ENCODE measurements at places on chromosomes 5 and 9. TPM values are rescaled to one million over a fixed set of nuclear protein-coding genes. Genes with fewer than 3 reads are reported as not detected.

DNA sequence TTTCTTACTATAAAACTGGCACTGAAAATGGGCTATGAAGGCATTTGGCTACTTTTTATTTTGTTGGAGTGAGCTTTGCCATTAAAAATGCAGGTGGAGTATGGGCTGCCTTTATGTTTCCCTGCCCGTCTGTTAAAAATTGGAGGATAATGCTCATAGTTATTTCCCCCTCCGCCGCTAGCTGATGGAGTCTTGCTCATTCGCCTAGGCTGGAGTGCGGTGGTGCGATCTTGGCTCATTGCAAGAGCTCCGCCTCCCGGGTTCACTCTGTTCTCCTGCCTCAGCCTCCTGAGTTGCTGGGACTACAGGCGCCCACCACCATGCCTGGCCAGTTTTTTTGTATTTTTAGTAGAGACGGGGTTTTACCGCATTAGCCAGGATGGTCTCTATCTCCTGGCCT, 8.6 kb downstream of the G3BP1 start:
- DNase-seq: peak; percentile 28

- DNase-seq: peak; percentile 25
These were observed 88.9 kb downstream of the PCSK5 start for GRCh38 chr9:75979362-75979761.

- DNase-seq: no peak
These were observed 115.1 kb upstream of the MVB12B start for GRCh38 chr9:126211441-126212074.

- no peak for DNase-seq
These were observed 4.7 kb downstream of the PLIN2 start for GRCh38 chr9:19122490-19123042.

- no peak for DNase-seq
These were observed 64.5 kb downstream of the C9orf152 start for GRCh38 chr9:110143485-110143884.

DNA sequence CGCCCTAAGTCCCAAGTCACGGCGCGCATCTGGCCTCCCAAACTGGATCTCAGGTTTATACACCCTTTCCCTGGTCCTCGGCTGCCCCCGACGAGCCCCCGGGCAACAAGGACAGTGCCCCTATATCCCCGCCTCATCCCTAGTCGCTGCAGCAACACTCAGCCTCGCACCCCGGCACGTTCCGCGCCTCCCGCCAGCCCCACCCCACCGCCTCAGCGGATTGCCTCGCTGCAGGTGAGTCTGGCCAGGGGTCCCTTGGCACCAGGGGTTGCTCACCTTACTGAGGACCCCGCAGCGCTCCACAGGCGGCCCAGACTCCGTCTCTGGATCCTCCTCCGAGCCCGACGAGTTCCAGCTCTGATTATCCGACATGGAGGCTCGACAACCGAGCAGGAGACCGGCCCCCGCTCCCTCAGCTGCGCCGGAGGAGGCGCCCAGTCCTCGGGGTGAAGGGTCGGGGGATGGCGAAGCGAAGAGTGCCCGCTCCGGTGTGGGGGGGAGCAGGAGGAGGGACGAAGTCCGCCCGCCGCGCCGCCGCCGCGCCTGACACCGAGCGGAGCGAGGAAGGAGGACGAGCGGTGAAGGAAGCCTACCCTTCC, 494 bp downstream of the CERT1 start:
- peak; percentile 56 for DNase-seq

- no peak for DNase-seq
These were observed 189.1 kb downstream of the ADGRV1 start for GRCh38 chr5:90747693-90748092.

DNA sequence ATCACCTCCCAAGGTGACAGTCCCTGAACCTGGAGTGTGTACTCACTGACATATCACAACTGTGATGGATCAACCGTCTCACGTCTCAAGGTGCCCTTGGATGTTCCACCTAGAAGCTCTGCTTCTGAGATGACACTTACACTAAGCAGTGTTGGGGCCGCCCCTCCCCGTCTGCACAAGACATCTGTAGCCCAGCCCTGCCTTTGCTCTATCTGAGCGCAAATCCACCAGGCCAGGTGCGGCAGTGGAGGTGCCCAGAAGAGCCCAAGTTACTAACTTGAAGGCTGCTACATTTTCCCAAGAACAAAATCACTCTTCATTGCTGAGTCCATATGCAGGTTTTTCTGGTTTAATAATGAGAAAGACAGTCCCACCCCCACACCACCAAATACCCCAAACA, 148.3 kb downstream of the FSTL4 start:
- DNase-seq: no peak

DNA sequence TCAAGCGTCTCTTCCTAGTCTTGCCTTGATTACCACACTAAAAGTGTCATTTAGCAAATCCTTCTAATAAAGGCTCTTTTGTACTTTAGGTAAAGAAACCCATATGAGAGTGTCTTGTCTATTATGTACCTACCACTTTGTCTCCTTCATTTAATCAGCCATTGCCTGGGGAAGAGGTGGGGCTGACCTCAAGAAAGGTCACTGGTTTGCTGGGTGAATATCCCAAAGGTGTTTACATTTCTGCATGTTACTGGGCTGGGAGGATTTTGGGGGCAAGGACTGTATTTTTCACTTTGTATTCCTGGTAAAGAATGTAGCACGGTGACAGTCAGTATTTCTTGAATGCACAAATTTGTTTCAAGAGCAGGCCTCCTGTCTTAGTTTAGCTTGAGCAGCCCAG, 11.9 kb upstream of the RPS23 start:
- no peak for DNase-seq

DNA sequence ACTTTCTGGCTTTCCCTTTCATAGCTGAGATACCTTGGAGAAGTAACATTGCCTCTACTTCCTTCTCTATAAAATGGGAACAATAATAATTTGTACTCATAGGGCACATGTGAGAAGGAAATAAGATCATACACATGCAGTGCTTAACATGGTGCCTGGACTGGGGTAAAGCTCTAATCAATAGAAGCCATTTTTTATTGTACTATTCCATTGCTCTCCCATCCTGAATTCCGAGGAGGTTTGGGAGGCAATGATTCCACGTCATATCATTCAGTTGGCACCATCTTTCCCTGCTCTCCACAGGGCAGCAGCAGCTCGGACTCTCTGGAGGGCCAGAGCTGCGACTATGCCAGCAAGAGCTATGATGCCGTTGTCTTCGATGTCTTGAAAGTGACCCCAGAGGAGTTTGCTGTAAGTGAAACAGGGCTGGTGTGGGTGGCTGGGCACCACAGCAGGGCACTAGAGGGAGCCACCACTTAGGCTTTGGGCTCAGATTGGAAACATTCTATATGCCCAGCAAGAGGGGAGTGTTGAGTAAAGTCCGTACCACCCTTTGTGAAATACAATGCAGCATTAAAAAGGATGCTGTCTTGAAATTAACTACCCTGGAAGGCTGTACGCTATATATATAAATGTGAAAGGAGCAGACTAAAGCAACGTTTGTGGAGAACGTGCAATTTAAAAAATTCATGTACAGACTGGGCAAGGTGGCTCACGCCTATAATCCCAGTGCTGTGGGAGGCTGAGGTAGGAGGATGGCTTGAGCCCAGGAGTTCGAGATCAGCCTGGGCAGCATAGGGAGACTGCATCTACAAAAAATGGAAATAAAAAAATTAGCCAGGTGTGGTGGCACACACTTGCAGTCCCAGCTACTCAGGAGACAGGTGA, 51.2 kb downstream of the RALGPS1 start:
- peak; percentile 57 for DNase-seq

DNA sequence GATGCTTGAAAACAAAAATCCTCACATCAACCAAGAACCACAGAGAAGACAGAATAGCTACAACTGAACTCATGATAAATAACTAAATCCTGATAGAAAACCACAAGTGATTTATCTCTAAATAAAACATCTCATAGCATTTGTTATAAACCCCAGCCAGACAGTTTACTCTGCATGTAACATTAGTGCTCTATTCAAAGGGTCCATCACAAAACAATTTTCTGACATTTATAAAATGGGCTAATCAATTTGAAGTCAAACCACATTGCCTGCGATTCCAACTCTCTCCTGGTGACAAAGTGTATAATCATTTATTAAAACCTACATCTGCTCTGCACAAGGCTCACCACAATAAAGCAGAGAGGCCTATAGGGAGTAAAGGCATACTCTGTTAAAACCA, 49.8 kb downstream of the UIMC1 start:
- DNase-seq: no peak

GRCh38 chr5:169344629-169345028, 43.7 kb upstream of the SLIT3 start:
- no peak for DNase-seq

DNA sequence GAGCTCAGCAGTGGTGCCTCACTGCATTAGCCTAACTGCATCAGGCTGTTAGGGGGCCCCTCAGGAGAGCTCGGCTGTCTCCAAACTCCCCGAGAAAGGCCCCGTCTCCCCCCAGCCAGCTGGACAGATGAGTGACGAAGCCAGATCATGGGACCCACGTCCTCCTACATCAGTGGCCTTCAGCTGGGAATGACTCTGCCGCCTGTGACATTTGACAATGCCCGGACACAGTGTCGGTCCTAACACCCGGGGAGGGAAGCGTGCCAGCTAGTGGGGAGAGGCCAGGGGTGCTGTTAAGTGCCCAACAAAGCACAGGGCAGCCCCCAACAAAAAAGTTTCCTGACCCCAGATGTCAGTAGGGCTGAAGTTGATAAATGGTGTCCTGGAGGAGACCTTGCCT, 375.2 kb upstream of the IRX2 start:
- no peak for DNase-seq

- no peak for DNase-seq
These were observed 49.9 kb downstream of the PTPN3 start for GRCh38 chr9:109448223-109448622.

DNA sequence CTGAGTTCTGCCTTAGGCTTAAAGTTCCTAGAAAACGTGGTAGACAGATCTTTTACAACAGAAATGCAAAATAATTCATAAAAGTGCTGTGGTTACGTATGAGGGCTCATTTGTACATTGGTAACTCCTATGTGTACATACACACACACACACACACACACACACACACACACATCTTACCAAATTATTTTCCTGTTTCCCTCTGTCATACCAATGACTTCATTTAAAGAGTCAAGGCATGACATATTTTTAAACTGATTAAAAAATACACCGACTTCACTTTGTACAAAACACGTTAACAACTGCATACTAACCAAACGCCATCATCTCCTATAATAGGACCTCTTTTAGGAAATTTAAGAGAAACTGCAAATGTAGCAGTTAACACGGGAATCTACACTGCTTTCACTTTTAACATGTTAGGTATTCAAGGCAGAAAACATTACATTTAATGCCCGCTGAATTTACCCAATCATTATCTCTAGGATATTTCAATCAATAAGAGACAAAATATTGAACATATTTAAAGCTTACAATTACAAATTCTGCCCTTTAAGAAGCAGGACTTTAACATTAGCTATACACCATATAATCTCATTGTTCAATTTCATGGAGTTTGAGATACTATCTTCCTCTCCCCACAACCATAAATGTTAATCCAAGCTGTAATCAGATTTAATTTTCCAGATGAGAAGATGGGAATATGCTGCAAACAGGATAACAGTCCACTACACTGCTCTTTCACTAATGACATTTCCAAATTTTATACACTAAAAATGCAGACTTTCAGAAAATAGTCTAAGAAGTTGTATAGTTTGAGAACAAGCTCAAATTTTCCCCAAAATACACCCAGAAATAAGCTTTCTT, 133.1 kb downstream of the DENND1A start:
- DNase-seq: no peak

The F2R gene
- 19.0 TPM for total RNA-seq

The ZNF367 gene
- 6.3 TPM for total RNA-seq

The CTXN3 gene
- total RNA-seq: not detected

The IL5 gene
- not detected for total RNA-seq

The PLAC8L1 gene
- total RNA-seq: 0.30 TPM

The WNT8A gene
- not detected for total RNA-seq

The SLC6A7 gene
- total RNA-seq: not detected

Data from WTC11 (cell line).